ENCODE measurements at places on chromosomes 16 and 17.
A peak's percentile ranks its signal among the peaks of the same experiment; 100 is the strongest.

GRCh38 chr16:35751191-35751941, 2292.0 kb downstream of the TP53TG3F start:
- no peak for DNase-seq

GRCh38 chr17:40122136-40122998, 596 bp downstream of the MSL1 start:
- DNase-seq = peak; percentile 59

GRCh38 chr17:16327018-16327417, 26.3 kb downstream of the CENPV start:
- DNase-seq = no peak

DNA sequence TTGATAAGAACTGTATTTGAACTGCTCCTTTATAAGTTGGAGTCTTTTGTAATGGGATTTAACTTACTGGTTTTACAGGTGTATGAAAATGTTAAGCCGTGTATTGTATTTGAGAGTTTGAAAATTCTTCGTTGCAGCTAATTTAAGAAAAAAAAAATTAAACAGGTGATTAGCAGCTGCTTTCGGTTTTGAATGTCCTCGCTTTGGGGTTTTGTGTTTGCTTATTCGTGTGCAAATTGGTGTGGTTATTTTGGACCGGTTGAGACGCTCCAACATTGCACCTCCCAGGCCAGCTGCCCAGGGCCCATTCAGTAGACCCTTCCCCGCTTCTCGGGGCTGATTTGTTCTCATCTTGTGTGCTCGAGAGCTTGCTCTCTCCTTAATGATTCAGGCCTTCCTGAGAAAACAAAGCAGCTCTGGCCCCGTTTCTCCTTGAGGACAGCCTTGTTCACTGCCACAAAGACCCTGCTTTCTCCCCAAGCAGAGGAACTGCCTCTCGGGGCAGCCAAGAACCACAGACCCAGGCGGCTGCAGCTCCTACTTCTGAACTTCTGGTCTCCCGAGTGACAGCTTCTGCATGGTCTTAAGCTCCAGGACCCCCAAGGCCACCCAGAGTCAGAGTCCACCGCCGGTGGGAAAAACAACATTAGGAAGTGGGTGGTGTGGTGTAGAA, 100.5 kb downstream of the MSI2 start:
- peak; percentile 77 for DNase-seq

DNA sequence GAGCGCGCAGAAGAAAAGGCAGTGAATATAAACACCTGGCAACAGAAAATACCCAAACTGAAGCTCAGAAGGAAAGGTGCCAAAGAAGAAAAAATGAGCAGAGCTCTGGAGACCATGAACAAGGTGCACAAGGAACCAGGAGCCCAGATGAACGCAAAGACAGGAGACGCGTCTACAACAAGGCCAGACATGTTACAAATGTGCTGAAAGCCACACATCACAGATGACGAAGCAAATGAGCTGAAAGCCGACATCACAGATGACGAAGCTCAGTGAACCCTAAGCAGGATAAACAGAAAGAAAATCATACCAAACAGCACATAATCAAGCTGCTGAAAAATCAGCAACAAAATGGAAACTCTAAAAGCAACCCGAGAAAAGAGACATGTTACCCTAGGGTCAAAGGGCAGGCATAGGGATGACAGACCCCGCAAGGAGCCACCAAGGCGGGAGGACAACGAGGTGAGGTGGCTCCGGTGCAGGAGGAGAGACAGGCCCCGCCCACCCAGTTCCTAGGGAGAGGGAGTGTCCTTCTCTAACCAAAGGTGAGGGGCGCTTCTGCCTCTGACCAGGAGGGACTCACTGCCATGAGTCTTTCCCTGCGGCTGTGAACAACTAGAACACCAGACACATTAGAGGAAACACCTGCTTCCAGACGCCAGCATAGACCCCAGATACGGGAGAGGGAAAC, 39.1 kb downstream of the CCDC57 start:
- DNase-seq = no peak
